ENCODE measurements at places on chromosomes 5 and 9.
A peak's percentile ranks its signal among the peaks of the same experiment; 100 is the strongest.

DNA sequence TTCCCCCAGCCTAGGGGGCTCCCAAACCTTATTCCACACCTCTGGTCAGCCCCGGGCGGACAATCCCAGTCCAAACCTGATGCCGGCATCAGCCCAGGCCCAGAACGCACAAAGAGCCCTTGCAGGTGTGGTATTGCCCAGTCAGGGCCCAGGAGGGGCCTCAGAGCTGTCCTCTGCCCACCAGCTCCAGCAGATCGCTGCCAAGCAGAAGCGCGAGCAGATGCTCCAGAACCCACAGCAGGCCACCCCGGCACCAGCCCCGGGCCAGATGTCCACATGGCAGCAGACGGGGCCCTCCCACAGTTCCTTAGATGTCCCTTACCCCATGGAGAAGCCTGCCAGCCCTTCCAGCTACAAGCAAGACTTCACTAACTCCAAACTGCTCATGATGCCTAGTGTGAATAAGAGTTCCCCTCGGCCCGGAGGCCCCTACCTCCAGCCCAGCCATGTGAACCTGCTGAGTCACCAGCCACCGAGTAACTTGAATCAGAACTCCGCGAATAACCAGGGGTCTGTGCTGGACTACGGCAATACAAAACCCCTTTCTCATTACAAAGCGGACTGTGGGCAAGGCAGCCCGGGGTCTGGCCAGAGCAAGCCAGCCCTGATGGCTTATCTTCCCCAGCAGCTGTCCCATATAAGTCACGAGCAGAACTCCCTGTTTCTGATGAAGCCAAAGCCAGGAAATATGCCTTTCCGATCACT is 27.6 kb upstream of the LTC4S start:
- DNase-seq: no peak

DNA sequence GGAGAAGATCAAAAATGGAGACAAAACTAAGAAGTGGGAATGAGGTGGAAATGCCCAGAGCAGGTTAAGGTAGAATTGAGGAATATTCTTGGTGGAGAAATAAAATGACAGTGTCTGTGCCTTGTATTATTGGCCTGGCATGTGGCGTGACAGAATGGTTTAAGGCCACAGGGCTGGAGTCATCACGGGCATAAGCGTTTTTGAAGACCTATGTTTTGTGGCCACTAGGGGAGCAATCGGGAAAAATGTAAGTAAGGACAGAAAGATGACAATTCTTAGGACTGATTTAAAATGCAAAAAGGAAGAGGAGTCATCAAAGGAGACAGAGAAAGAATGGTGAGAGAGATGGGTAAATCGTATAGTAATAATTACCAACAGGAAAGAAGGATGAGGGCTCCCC is 72.2 kb upstream of the EPB41L4A start:
- DNase-seq: no peak

DNA sequence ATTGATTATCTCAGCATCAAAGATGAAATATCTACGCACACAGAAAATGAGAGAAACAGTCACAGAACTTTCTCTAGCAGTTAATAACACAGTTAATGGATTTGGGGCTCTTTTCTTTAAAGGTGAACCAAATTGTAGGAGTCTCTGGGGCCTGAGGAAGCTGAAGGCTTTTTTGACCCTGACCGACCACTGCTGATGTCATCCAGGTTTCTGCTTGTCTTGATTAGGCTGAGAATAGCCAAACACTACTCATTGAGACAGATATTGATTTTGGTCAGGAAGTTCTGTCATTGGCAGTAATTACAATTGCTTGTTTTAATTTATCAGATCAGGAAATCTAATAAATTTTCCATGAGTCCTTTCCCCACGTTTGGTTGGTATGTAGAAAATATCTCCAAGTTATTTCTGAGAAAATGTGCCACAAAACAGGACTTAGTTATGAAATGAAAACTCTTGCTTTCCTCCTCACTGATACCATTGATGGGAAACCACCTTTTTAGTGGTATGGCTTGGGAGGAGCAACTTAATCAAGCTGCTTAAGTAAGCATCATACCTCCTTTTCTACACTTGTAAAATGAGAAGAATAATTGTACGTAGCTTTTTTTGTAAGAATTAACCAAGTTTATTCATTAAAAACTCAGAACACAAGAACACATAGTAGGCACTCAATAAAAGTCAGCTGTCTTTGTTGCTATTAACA is 19.7 kb downstream of the CARTPT start:
- DNase-seq: no peak

DNA sequence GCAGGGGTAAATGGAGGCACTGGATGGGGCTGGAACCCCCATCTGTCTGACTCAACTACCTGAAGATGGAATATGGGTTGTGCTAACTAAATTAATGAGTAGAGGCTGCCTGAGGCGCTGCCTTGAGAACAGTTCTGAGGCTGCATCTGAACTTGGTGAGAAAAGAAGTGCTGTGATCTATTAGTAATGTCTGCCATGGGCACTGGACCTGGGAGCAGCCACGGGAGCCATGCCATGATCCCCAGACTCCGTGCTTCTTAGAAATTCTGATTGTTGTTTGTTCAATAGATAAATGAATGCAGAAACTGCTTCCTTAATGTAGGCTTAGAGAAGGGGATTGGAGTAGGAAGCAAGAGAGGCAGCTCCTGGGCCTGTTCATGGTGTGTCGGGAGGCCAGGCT is 80.2 kb downstream of the KCNIP1 start:
- DNase-seq: no peak

GRCh38 chr5:130616161-130616560 is 548.9 kb downstream of the HINT1 start:
- DNase-seq: no peak

GRCh38 chr9:71446473-71447411 is 321.6 kb downstream of the CEMIP2 start:
- DNase-seq: peak; percentile 76

- DNase-seq: no peak
These were observed 7.7 kb downstream of the RGS7BP start for GRCh38 chr5:64513492-64513891.

DNA sequence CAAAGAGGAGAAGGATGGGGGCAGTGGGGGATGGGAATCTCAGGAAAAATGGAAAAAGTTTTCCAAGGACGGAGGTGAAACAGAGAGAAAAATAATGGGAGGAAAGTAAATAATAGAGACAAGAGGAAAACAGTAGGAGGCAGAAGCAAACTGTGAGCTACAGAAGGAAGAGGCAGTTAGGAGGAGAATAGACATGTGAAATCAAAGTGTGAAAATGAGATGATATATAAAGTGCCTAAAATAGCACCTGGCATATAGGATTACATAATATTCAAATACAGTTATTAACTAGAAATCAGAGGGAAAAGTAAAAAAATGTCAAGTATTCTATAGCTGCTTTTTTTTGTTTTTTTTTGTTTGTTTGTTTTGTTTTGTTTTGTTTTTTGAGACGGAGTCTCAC is 44.0 kb upstream of the PLIN2 start:
- no peak for DNase-seq

DNA sequence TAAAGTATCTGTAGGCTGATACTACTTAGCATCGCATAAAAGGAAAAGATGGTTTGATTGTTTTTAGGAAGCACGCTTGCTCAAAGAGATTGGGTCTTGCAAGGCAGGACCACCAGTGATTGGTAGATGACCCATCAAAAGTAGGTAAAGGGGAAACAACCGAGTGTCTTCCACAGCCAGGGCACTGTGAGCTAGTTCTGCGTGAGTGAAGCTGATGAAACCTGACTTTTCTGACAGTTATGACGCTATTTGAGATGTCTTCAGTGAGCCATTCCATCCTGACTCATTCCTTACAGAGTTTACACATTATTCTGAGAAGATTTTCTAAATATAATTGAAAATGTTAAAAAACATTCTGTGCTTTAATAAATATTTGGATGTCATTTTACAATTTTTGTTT is 49.7 kb downstream of the BASP1 start:
- no peak for DNase-seq

DNA sequence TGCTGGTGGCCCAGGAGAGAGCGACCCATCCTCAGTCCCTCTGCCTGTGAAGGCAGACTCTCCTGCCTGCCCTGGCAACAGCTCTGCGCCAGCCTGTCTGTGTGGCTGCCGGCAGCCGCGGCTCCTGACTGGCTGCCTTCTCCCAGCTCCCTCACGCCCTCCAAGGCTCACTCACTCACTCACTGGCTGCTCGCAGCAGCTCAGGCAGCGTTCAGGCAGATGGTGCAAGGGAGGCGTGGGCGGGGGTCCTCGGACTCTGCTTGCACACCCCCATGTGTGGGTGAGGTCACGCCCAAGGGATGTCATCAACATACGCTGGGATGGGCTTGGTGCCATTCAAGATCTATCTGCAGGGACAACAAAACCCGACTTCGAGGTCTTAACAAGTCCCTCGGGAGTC is 66.7 kb downstream of the DAB2IP start:
- peak; percentile 70 for DNase-seq

- no peak for DNase-seq
These were observed 12.3 kb upstream of the KCNIP1 start for GRCh38 chr5:170491479-170491878.

GRCh38 chr9:113617550-113617949 is 154.0 kb downstream of the RGS3 start:
- no peak for DNase-seq

- no peak for DNase-seq
These were observed 67.6 kb upstream of the RASEF start for GRCh38 chr9:83130541-83130940.

GRCh38 chr9:90032296-90033027 is 427.6 kb downstream of the GADD45G start:
- DNase-seq: no peak

- peak; percentile 63 for DNase-seq
These were observed 6.3 kb downstream of the TESK1 start for GRCh38 chr9:35611230-35611797.

GRCh38 chr9:128409978-128410377 is 10.7 kb upstream of the CERCAM start:
- DNase-seq: peak; percentile 75

DNA sequence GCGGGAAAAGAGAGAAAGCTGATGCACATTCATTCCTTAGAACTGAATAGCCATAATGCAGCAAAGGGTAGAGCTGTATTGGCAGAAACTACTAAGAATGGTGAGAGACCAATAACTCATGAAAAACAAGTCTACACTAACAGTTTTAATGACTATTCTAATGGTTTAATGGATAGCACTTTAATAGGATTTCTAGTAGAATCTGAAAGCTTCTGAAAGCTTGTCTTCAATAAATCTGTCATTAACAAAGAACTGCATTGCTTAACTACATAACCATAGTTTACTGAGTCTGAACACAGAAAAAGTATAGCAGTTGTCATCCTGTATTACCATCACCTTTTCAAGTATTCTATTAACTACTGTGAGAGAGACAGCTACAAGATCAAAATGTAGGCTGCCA is 617.8 kb upstream of the DMAC1 start:
- no peak for DNase-seq

- DNase-seq: no peak
These were observed 23.7 kb downstream of the SLC6A7 start for GRCh38 chr5:150213530-150213929.

DNA sequence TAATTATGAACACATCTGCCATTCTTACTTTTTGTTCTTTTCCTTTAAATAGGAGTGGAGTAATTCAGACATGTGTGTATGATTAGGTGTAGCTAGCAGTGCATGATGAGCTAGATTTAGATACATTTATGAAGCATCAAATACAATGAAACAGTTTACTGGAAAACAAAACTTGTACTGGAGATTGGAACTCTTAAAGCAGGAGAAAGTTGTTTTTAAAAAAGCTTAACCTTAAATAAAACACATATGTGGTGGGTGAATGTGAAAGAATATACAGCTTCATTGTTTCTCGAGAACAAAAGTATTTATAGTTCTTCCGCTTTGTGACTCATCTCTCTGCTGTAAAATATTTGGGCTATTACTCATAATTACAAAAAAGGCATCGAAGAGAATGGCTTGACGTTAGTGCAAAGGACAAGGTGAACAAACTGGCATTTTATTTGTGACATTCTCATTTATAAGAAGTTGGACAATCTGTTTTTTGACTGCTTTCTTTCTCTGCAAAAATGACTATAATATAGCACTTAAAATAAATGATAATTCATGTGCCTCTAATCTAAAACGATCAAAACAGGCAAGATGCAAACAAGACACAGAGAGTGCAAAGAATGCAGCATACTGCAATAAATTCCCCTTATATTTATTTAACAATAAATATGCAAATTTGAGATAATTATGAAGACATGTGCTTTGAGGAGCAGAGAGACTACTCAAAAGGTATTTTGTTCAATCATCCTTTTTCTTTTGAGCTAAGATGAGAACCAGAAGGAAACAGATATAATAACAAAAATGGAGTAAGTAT is 478.8 kb downstream of the CETN3 start:
- DNase-seq: no peak

- DNase-seq: no peak
These were observed 116.1 kb downstream of the PDZD2 start for GRCh38 chr5:31754741-31755675.

GRCh38 chr5:131983244-131983771 is 28.1 kb downstream of the ACSL6 start:
- no peak for DNase-seq

- DNase-seq: no peak
These were observed 707.0 kb upstream of the ACO1 start for GRCh38 chr9:31677415-31677814.

DNA sequence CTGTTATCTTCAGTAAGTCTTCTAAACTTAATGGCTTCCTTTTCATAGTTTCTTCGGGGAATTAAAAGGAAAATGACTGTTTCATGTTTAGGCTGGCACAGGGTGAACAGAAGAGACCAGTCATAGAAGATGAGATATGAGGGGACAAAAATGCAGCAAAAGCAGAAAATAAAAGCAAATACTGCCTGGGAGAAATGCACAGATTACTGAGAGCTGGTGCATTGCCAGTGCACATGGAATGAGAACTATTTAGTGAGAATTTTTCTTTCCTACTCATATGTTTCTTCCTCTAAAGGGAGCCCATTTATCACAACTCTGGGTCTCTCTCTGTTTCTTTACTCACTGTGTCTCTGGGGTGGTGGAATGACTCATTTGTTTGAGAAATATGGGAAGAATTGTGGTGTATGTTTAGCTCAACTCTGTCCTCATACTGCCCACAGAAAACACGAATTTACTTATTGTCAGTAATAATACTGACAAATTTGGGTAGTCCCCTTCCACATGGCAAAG is 25.9 kb upstream of the ANKRD55 start:
- DNase-seq: no peak

DNA sequence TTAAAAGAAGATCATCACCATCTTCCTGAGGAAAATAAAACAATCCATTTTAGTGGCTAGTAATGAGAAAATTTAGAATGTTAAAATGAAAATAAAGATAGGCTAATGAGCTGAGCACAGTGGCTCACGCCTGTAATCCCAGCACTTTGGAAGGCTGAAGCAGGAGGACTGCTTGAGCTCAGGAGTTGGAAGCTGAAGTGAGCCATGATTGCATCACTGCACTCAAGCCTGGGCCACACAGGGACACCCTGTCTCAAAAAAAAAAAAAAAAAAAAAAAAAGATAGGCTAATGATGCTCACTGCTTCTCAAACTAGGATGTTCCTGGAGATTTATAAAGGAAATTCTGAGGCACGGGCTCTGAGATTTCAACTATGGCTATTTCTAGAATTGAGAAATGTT is 50.3 kb downstream of the CPLANE1 start:
- no peak for DNase-seq
